ENCODE measurements at places on chromosomes 6 and 20.

DNA sequence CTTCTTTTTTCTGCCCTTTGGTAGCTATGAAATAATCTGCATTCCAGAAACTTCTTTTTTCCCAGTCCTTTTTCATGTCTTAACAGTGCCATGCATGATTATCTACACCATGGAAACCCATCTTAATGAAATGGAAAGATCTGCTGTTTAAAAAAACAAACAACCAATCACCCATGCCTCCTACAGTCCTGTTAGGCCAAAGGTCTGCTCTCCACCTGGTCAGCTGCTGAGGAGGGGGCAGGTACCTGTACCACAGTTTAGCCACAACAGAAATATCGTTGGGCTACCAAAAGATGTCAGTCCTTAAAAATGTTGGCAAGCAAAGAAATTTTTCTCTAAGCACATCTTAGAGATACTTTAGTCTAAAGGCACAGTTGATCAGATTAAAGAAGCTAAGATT, 112.6 kb downstream of the SLC16A10 start:
- DNase-seq: no peak

- DNase-seq: no peak
These were observed 37.3 kb downstream of the SIM1 start for GRCh38 chr6:100427452-100427851.

DNA sequence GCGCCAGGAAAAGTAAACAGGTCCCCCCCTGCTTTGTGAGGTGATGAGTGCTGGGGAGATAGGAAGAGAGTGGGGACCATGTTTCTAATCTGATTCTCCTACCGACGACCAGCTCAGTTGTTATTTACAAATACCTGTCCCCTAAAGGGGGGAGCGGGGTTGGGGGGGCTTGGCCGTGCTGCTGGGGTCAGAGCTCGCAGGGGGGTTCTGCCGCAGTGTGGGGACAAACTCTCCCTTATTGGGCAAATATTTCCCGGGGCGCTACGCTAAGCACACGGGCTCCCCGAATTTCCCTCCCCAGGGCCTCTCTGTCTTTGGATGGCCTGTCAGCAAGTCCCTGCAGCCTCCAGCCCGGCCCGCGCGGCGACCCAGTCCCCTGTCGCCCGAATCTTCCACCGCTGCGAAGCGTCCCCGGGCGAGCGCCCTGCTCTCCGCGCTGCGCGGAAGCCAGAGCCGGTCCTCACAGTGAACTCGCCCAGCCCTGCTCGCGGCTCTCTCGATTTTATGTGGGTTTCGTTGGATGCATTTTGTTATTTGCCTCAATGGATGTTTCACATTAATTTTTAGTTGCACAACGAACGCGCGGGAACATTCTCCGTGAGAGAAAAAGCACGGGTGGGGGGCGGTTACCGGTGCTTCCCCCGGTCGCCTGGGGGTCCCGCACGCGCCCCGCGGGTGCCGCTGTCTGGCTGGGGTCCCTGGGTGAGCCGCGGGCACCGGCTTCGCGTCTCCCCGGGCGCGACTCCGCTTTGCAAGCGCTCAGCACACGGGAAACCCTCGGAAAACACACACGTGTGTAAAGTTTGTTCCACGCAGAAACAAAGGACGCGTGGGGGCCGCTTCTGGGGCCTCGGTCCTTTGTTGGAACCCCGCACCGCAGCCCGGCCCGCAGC, 1.5 kb upstream of the STX16 start:
- no peak for DNase-seq

GRCh38 chr20:4166726-4167035, 151.3 kb upstream of the RNF24 start:
- no peak for DNase-seq
